Nucleus accumbens (tissue), 56 donors: ENCODE measurements at places on chromosomes 5 and 9.

GRCh38 chr9:107491081-107492053 is 1.8 kb upstream of the KLF4 start:
- no peak for DNase-seq

DNA sequence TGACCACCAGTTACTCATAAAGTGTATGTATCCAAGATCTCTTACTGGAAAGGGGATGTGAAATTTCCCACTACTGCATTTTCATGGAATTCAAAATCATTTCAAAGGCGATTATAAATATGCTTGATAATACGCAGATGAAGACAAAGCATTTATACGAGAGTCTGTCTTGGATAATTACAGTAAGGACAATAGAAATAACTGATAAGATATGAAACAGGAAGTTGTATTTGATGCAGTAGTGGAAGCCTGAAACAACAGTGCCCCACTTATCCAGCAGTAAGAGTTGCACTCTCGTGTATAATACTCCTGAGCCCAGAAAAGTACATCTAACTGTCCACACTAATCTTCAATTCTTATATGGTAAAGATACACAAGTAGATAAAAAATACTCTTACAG is 188.7 kb upstream of the POU5F2 start:
- no peak for DNase-seq

GRCh38 chr5:79829260-79829659 is 139.6 kb downstream of the CMYA5 start:
- DNase-seq: no peak

- DNase-seq: no peak
Observed at GRCh38 chr9:108468364-108468763, 387.4 kb downstream of the ACTL7B start.

GRCh38 chr9:129239946-129240490 is 62.0 kb upstream of the IER5L start:
- DNase-seq: no peak

- no peak for DNase-seq
Observed at GRCh38 chr9:109317311-109317978, 3.4 kb downstream of the EPB41L4B start.

DNA sequence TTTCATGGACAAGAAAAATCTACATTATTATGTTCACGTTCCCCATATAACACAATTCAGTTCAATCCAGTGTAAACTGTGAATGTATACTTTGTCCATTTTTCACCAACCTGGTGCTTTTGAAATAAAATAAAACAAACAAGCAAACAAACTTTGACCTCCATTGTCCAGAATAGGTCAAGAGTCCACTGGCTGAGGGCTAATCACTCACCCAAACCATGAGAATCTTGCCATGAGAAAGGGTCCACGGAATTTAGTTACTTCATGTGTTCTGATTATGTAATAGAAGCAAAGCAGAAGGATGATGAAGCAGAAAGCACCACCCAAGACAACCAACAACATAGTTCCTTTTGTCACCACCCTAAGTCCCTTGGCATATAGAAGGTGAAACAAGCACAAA is 28.7 kb downstream of the DIAPH1 start:
- no peak for DNase-seq

DNA sequence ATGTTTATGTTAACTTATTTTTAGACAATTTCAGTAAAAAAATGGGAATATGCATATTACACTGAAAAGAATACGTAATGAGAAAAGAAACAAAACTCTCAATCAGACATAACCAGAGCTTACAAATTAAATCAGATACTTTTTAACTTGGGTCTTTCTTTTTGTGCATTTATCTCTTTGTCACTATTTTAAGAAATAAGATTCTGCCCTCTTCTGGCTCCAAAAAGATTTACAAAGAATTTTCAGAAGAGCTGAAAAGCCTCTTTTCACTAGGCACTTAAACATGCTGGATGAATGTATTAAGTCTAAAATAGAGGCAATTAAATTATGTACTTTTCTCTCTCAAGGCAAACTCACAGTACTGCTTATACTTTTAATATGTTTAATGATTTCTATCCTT is 55.5 kb downstream of the CEP120 start:
- DNase-seq: no peak

- no peak for DNase-seq
Observed at GRCh38 chr5:78566747-78567425, 81.7 kb downstream of the LHFPL2 start.

GRCh38 chr5:179124853-179125788 is 64.9 kb downstream of the ZNF354C start:
- no peak for DNase-seq

- DNase-seq: no peak
Observed at GRCh38 chr5:135013947-135014570, 20.0 kb downstream of the PITX1 start.

- no peak for DNase-seq
Observed at GRCh38 chr5:75640395-75640794, 29.1 kb downstream of the ANKDD1B start.

DNA sequence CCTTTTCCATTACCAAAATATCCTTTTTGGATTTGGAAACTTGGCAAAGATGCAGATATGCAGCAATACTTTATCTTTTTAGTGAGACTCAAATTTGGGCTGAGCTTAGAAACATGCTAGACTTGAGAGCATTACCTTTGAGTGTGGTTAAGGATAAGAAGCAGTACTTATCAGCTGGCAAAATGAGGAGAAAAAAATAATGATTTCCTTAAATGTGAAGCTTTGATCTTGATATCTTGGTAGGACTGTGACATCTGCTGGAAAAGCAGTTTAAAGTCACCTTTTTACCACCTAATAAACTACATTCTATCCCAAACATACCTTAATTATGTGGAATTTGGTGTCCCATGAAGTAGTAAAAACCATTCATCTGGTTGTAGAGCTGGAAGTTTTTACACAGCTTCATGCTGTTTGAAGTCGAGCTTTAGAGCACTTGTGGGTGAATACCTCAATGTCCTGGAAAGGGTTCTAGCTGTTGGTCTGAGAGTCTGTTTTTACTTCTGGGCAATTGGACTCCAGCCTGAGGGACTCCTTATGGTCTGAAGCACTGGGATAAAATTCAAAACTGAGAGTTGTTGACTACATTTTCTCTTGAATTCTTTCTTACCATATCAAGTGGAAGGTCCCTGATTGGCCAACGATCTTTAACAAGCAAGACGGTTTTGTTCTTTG is 53.4 kb downstream of the LRRC70 start:
- DNase-seq: no peak

- DNase-seq: no peak
Observed at GRCh38 chr5:6504677-6505415, 56.2 kb downstream of the UBE2QL1 start.
